Psoas muscle (tissue), 8 donors: ENCODE measurements at places on chromosomes 11 and 22. TPM values are rescaled to one million over a fixed set of nuclear protein-coding genes. Genes with fewer than 3 reads are reported as not detected.

The VSIG2 gene
- 0.36 TPM for total RNA-seq

DNA sequence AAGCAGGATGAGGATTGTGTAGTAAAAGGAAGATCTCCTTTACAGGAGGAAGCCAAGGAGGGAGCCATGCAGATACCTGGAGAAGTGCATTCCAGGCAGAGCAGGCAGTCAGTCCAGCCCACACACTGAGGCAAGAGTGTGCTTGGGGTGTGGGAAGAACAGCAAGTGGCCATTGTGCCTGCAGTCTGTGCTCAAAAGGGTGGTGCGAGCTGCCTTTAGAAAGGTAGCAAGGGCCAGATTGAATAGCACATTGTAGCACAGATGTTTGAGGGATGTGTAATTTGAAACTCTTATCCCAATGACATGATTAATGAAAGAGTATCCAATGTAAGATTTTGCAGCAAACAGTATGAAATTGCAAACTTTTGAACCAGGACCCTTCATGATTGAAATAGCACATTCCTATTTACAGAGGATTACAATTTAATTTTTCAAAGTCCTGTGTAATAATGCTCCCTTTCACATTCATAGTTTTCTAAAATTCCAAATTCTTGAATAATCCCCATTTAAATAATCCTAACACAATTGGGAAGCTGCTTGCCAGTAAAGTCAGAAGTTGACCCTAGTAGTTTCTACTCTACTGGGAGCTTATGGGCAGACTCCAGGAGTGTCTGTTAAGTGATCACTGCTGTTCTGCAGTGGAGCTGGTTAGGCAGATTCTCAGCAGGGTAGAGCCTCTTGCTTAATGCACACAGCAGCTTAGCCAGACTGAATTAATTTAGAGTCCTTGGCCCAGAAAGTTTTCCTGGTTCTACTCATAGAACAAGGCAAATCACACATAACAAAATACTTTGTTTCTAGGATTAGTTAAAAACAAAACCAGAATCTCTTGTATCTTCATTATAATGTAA lies 78.1 kb downstream of the CYB5R2 start:
- no peak for DNase-seq

The FOLR1 gene
- total RNA-seq, result not detected

DNA sequence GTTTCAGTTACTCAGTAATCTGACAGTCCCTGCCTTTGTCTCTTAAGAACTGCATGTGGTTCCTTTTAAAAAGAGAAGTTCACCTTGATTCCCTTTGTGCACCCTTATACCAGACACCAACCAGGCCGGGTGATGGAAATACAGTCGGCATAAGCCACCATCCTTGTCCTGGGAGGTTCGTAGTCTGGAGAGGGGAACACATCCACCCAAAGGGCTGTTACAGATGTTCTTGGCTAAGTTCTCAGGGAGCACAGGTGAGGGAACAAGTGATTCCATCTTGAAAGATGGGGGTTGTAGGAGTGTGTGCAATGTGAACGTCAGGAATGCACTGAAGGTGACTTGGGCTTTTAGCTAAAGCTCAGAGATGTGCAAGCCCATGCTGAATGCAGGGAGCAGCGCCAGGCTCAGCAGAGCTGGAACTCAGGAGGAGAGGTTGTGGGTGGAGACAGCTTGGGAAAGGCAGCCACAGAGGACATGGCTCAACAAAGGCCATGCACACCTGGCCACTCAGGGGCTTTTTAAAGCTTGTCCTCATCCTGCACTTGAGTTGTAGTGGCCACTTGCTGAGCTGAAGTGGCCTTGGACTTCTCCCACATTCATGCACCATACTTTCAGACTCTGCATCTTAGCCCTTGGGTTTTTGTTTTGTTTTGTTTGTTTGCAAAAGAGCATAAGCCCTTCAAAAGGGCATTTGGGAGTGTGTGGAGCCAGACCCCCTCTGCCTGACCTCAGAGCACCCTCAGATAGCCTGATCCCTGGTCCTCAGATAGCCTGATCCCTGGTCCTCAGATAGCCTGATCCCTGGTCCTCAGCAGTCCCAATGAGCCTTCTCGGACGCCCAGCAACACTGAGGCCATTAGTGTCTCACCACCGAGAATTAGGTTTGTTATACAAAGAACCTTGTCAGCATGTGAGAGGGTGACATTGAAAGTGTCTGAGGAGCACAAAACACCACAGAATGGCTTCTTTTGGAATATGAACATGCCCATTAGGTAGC lies 12.7 kb upstream of the TMA7B start:
- DNase-seq, result no peak

- DNase-seq, result peak; percentile 71
Observed at GRCh38 chr11:123654566-123655081, at the start of gene SCN3B. TSS of gene SCN3B (minus strand) at chr11:123654624. CDS start at chr11:123653801, 823 bp downstream.

- no peak for DNase-seq
Observed at GRCh38 chr11:72229336-72229924, 4.9 kb downstream of the INPPL1 start.

The OSBPL5 gene
- total RNA-seq, result 11.2 TPM

The TRPC6 gene
- 1.1 TPM for total RNA-seq

DNA sequence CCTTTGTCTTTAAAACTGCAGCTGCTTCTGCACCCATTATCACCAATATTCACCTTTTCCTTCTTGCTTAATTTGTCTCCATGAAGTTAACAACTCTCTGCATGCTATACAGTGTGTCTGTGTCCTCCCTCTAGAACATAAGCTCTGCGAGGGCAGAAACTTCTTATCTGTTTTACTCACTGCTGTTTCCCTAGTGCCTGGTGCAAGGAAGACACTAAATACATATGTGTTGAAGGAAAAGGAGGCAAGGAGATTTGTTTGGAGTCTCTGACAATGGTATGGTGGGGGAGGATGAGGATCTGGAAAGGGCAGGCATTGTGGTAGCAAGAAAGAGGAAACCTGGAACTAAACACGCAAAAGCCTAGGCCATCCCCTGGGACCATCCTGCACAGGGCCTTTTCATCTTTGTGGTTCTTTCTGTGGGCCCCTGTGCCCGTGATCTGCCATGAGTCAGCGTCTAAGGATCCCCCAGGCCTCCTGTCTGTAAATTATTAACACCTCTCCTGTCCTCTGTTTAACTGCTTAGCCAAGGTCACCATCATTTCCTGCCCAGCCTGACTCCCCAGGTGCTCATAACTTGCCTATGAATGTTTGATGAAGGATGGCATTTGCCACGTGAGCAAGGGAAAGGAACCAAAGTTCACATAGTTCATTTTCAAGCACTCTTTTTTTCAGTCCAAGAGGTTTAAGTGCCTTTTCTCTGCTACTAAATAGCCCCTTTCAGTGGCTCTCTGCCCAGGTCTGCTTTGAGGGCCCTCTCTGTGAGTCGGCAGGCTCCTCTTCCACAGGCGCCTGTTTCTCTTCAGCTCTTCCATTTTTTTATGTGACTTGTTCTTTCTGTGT lies 131.1 kb downstream of the RASSF10 start:
- no peak for DNase-seq

GRCh38 chr11:1037506-1038055 lies 1.1 kb upstream of the MUC6 start:
- no peak for DNase-seq

The MMP10 gene
- total RNA-seq, result not detected

DNA sequence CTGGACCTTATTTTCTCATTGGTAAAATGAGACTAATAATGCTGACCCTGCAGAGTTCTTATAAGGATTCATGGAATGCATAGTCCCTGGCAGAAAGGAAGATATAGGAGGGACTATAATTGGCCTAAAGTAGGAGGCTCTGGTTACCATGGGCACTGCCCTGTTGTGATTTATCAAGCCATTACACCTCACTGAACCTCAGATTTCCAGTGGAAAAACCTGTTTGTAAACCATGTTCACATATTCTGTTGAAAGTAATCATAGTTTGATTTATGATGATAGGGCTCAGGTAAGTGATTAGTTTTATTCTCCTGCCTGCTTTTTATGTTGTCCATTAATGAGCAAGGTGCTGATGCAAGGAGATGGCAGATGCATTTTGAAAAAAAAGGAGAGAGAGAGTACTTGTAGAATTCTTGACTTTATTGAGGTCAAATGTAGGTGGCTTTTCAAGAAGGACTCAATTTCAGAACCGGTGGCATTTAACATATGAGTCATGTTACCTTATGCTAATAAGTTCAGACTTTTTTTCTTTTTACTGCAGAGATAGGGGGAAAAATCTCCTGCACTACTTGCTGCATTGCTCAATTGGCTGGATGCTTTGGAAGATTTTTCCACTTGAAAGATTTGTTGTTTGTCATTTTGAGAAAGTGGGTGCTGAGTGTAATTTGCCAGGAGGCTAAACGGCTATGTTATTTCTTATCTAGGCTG lies 14.6 kb downstream of the NF2 start:
- no peak for DNase-seq

DNA sequence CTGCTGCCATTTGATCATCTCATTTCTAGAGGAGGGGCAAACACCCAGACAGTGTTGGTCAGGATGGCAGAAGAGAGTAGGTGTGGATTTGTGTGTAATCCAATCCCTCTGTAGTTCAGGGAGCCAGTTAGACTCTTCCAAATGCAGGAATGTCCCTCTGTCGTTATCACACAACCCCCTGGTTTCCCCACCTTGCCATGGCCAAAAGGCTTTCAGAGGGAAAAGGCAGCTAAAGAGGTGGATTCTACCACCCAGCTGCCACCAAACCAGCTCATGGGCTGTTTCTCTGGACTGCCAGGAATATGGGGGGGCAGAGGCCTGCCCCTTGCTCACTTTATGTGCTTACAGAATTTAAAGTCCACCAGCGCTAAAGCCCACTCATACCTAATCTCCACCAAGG lies 18.1 kb downstream of the TSKU start:
- no peak for DNase-seq

- DNase-seq, result no peak
Observed at GRCh38 chr22:22037740-22038139, 55.2 kb upstream of the TOP3B start.

DNA sequence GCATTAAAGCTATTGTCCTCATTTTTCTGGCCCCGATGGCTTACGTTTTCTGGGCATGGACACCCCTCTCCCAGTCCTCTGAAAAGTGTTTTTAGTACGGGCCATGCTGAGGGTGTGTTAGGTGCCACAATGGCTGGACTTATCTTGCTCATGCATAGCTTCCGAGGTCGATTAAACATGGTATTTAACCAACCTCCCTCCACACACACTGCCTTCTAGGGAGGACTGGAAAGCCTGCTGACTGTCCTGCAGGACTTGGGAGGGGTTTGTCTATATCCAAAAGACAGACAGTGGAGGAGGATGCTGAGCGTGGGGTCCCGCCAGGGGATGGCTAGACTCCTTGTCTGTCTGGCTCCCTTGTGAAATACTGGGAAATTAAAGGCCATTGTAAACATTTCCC lies 95.3 kb downstream of the FBXO7 start:
- DNase-seq, result no peak

DNA sequence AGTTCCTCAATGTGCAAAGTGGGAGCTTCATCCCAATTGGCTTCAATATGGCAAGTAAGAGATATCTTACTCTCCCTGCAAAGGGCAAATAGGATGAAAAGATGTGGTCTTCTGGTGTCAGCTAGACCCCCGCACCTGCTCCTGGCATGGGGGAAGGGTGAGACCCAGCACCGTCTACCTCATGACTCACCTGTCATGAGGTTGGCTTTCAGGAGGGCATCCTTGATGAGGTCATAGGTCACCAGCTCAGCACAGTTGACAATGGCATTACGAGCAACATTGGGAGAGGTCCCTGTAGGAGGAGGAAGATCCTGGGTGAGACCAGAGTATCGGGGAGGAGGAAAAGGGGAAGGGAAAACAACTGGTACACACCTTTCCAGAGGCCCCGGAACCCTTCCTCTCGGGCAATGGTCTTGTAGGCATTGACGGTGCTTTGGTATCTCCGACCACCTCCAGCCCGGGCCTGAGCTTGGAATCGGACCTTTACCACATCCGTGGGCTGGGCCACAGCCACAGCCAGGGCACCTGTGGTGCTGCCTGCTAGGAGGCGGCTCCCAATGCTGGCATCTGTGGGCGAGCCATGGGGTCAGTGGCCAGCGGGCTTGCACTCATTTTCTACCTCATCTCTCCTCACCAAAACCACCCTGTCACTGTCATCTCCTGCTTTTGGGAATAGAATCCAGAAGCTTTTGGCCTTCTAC lies 6.0 kb downstream of the UCP2 start:
- DNase-seq, result no peak

The ISX gene
- not detected for total RNA-seq

- DNase-seq, result peak; percentile 56
Observed at GRCh38 chr11:67285541-67286498, 3.3 kb upstream of the ANKRD13D start.

DNA sequence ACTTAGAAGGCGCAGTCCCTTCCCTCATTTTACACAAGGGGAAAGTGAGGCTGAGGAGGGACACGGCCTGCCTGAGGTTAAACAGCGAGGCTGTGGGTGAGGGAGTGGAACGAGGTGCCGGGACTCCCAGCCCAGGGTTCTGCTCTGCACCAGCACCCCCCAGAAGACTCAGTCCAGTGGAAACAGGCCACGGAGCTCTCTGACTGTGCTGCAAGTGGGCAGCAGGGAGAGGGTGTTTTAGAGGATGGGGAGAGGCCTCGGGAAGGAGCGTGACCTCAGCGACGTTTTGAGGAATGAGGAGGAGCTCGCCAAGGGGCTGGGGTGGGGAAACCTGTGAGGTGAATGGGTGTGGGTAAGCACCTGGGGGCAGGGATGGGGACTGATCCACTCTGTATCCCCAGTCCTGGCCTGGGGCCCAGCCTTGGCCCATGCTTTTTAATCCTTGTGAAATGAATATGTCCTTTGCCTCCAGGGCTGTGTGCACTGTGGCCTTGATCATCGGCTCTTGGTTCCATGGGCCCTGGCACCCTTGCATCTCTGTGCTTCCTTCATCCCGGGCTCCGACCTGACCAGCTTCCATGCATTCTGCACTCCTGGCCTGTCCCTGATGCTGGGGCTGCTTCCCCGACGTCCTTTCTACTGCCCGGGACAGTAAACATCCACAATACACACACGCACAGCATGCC lies 44.2 kb downstream of the SHISAL1 start:
- DNase-seq, result no peak

The YAP1 gene
- 124 TPM for total RNA-seq

DNA sequence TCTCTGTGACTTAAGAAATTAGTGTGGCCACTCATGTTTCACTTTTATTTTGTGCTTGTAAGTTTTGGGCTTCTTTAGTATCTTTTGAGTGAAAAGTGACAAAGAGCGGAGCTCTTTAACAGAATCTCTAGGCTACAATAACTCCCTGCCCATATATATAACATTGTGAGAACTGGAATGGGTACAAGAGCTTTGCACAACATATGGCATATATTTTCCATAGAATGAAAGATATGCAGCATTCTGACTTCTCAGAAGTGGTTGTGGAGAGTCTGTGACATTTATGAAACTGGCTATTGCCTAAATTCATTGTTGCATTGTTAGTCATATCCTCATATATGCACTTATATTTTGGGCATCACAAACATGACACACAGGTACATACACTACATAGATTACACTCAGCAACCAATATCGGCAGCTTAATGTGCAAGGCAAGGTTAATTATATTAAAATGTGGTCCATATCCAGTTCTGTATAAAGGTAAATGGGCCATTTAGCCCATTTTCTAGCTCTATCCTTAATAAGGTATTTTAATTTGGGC lies 1148.2 kb downstream of the FAM181B start:
- no peak for DNase-seq

The GLYAT gene
- not detected for total RNA-seq

The JOSD1 gene
- total RNA-seq, result 24.4 TPM

GRCh38 chr11:131423688-131424087 lies 53.3 kb downstream of the NTM start:
- no peak for DNase-seq

- DNase-seq, result no peak
Observed at GRCh38 chr22:48943567-48944432, 883.9 kb downstream of the BRD1 start.
